ENCODE measurements at places on chromosomes 1 and 21.

DNA sequence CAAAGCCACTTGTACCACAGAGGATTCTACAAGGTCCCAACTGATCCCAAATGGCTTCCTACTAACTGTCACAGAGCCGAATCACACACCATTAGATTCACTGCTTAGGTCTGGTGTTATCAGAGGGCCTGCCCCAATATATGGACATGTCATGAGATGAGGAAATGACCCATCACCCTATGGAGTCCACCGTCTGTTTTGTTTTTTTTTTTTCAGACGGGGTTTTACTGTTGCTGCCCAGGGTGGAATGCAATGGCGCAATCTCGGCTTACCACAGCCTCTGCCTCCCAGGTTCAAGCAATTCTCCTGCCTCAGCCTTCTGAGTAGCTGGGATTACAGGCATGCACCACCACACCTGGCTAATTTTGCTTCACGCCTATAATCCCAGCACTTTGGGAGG, 83.8 kb upstream of the ETS2 start:
- DNase-seq: no peak

GRCh38 chr1:33211972-33212371, 30.1 kb upstream of the TRIM62 start:
- DNase-seq: no peak

DNA sequence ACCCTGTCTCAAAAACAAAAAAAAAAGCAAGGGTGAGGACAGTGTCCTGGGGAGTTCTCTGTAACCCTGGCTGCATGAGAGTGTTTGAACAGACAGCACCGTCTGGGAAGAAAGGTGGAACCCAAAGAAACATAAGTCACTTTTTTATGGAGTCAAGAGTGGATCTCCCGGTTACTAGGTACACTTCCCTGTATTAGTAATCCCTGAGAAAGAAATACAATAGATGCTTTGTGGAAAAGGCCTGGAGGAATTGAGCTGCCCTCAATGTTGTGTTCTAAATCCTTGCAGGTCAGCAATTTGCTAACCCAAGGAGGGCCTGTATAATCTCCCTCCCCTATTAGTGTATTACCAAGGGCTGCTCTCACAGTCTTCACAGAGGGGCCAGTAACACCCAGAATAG, 16.6 kb downstream of the DEGS1 start:
- no peak for DNase-seq

DNA sequence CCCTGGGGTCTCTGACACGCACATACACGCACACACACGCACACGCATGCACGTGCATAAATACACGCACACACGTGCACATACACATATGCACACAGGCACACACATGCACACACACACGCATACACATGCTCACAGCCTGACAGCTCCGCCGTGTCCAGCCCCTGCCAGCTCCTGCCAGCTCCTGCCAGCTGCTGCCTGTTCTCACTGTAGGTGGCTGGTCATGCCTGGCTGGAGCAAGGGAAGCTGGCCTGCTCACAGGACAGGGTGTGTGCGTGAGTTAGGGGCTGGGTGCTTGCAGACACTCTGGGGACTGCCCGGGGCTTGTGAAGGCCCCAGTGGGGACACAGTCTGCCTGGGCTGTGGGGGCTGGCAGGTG, 4.9 kb downstream of the PLCH2 start:
- no peak for DNase-seq

DNA sequence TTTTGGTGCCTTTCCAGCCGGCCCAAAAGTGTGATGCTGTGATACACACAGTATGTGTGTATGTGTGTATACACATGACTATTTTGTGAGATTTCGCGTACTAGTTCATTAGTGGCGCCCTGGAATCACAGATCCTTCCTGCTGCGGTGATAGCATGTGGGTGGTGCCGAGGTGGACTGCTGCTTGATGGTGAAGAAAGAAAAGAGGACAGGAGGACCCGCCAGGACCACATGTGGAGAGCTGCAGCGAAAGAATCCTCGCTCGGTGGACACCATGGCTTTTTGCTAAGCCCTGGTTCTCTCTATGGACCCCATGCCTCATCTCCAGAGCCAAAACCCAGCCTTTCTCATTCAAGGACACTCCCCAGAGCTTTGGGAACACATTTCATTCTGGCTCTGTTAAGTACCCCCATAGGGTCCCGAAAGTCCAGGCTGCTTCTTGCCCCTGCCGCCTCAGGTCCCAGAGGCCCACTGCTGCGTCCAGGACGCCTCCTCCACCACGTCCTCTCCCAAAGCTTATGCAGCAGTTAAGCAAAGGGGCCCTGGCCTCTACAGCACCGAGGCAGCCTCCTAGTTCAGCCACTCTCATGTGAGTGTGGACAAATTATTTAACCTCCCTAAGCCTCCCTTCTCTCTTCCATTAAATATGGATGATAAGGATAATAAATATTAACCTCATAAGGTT, 32.8 kb upstream of the COX20 start:
- DNase-seq: no peak

GRCh38 chr1:34736692-34737091, 18.2 kb upstream of the GJB5 start:
- DNase-seq: no peak

DNA sequence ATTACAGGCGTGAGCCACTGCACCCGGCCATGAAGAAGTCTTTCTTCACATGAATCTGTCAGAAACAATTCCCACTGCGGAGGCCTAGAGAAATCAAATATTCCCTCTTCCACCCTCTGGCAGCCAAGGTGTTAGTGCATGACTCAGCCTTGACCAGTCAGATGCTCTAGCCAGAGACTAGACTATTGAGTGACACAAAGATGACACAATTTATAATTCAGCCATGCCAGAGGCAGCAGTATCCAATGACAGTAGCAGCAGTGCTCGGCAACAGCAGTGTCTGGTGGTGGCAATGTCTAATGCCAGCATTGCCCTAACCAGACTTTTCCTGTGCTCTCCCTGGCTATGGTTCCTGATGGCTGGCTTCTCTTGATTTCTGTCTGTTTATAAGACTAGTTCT, 8.7 kb downstream of the CTXND2 start:
- DNase-seq: no peak

DNA sequence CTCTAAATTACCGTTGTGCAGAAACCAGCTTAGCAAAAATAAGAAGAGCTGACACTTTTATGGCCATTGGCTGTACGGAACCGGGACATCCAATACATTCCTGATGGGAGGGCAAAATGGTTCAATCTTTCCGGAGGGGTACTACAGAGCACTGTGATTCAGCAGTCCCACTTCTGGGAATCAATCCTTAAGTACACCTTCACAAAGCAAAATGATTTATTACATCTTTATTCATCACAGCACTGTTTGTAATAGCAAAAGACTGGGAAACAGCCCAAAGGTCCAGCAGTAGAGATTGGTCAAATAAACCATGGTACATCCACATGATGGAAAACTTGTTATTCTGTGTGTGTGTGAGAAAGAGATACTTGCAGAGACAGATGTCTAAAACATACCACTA, 9.7 kb downstream of the GNG12 start:
- DNase-seq: no peak

GRCh38 chr1:112325504-112325903, 70.5 kb upstream of the CTTNBP2NL start:
- DNase-seq: no peak

GRCh38 chr1:236759252-236759859, 35.7 kb upstream of the MTR start:
- DNase-seq: no peak

- DNase-seq: no peak
Observed at GRCh38 chr21:30337772-30338171, 278 bp upstream of the KRTAP27-1 start.

- DNase-seq: no peak
Observed at GRCh38 chr1:7579831-7580804, 191.0 kb upstream of the VAMP3 start.

- DNase-seq: no peak
Observed at GRCh38 chr1:180178511-180179161, 24.0 kb downstream of the QSOX1 start.

GRCh38 chr1:171883849-171884248, 42.6 kb downstream of the DNM3 start:
- DNase-seq: no peak

DNA sequence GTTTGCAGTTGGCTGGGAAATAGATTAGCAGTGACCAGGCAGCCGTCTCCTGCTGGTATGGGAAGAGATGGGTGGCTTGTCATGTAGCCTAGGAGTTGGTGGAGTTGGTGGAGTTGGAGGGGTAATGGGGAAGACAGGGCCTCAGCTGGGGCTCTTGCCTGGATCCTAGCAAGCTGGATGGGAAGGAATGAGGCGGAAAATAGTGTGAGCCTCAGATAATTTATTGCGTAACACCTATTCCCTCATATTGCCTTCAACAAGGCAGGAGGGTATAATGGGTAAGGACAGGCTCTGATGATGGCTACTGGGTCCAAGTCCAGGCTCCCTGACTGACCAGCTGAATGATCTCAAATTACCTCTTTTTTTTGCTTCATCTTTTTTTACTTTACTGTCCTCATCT, 12.6 kb downstream of the MAP7D1 start:
- no peak for DNase-seq

DNA sequence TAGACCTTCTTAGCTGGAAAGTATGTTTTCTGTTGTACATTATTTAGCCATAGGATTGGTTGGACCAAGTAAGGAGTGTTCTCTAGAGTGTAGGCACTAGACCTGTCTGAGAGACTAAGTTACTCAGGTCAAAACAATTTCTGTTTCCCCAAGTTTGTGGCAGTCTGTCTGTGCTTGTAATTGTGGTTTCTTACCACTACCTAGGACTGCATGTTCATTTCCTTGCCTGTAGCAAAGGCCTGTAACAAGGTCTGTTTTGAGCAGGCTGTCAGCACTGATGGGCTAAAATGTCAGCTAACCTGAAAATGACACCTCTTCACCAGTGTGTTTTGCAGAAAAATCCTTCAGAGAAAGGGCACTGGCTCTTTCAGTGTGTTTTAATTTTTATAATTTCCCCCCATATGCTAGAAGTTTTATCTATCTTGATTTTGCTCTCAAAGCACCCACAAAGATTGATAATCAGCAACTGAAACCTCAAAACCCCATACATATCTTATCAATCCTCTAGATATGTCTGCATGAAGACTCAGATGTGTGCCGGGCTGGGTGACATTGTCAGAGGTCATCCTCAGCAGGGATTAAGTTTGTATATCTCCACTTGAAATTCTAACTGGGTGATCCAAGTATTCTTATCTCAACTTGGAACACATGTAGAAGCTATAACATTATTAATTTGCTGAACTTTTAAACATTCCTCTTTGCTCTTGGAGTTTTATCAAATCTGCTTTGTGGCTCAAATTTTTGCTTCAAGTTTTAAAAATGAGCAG, 50.7 kb upstream of the ST6GALNAC3 start:
- no peak for DNase-seq

DNA sequence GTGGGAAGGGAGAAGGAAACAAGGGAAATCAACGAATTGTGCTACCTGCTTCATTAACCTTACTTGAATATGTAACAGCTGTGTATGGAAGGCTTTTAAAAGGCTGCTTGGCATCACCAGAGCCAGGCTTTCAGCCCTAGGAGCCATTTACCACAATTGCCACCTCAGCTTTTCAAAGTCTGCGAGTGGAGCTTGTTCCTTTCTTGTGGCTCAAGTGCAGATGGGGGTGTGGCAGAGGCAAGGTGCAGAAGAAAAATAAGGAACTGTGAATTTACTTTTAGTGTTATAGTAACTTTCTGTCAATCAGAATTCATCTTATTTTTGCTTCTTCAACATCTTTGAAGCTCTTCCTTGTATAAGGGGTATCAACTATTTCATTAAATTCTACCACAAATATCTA, 17.6 kb downstream of the CLCA2 start:
- no peak for DNase-seq

GRCh38 chr1:51093581-51093980, 8.4 kb upstream of the C1orf185 start:
- no peak for DNase-seq

- DNase-seq: no peak
Observed at GRCh38 chr1:41366455-41367287, 5.4 kb downstream of the FOXO6 start.

- no peak for DNase-seq
Observed at GRCh38 chr21:46250146-46250725, 21.7 kb upstream of the LSS start.

DNA sequence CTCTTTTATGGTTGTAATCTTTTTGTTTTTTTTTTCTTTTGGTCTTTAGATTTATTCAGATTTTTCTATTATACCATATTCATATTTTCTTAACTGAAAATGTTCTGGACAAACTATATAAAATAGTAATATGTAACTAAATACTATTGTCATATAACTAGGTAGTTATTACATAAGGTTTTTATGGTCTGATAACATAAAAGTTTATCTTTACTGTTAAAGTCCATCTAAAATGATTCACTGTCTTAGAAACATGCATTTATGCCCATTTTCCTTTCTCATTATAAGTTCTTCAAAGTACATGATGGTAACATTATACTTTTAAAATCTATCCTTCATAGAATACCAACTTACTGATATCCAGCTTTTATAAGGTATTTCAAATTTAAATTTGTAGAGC, 29.1 kb downstream of the IARS2 start:
- DNase-seq: no peak

- no peak for DNase-seq
Observed at GRCh38 chr21:33308586-33309490, 15.9 kb upstream of the IFNAR1 start.

- DNase-seq: no peak
Observed at GRCh38 chr1:108584428-108584856, 24.5 kb downstream of the EEIG2 start.

DNA sequence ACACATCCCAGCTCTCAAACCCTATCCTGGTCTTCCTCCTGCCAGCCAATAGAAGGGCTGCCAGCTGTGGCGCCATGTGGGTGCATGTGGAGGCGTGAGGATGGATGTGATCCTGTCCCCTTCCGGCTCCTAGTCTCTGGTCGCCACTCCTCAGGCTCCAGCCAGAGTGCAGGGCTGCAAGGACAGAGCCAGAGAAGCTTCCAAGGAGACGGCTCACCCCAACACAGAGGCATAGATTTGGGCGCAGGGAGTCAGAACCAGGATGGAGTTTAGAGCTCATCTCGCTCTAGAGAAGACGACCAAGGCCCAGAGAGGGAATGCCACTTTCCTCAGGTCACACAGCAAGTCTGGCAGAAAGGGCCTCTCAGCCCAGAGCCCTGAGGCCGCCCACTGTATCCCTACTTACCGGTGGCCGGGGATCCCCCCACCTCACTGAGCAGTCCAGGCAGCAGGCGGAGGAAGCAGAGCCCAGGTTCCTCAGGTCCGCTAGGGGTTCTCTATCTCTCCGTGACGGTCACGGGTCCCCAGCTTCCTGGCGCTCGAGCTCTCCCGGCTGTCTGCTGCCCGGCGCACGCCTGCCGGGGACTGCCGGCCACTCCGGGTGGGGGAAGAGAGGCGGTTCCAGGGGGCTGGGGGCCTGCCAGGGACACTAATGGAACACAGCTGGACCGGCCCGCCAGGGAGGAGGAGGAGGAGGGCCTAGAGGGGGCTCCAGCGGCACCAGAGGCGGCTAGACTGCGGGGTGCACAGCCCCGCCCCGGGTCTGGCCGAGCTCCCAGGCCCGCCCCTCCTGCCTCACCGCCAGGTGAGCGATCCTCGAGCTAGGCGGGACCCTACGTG, at the start of gene COL16A1:
COL16A1 (minus strand) TSS at position 587 of the 840 bp plus-strand sequence. CDS start 1,824 bp downstream, outside the sequence.
- no peak for DNase-seq
